ENCODE measurements at places on chromosomes 7 and 10.

DNA sequence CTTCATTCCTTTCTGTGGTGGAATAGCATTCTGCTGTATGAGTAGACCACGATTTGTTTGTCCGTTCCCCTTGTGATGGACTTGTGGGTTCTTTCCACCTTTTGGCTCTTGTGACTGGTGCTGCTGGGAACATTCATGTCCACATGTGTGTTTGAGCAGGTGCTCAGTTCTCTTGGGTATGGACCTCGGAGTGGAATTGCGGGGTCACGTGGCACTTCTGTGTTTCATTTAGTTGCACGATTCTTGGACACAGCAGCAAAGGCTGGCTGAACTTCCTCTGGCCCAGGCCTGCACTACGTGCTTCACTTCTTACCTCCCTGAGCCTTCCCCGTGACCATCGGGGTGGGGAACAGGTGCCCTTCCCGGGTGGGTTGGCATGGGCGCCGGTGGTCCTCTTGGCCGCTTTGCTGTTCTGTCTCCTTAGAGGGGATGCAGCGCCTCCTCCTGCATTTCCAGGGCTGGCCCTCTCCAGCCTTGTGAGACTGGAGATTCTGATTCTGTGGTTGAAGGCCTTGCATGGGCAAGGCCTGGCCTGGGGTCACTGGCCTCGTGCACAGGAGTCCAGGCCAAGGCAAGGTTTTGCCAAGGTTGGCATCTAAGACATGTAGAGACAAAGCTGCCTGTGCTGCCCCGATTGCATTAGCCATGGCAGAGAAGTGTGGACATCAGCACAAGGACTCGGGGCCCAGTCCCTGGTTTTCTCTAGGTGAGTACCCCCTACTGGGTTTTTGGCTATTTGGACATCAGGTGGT lies 25.1 kb downstream of the DOCK1 start:
- DNase-seq: no peak

- DNase-seq: no peak
Observed at GRCh38 chr7:46450886-46451285, 529.8 kb upstream of the IGFBP3 start.

GRCh38 chr7:11212816-11213215 lies 239.1 kb downstream of the PHF14 start:
- DNase-seq: no peak

DNA sequence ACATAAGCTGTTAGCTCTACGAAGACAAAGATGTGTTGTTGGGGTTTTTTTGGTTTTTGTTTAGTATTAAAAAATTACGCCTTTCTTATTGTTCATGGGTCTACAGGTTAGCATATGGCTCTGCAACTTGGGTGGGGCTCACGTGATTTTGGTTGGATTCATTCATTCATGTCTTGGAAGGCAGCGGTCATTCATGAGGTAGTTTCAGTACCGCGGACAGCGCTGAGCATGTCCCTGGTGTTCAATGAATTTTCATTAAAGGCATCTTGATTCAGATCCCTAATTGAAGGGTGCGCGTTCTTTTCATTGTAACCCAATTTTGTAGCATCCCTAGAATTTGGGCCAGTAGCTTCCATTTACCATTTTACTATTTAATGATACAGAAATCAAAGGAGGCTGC lies 42.9 kb upstream of the TCERG1L start:
- no peak for DNase-seq

DNA sequence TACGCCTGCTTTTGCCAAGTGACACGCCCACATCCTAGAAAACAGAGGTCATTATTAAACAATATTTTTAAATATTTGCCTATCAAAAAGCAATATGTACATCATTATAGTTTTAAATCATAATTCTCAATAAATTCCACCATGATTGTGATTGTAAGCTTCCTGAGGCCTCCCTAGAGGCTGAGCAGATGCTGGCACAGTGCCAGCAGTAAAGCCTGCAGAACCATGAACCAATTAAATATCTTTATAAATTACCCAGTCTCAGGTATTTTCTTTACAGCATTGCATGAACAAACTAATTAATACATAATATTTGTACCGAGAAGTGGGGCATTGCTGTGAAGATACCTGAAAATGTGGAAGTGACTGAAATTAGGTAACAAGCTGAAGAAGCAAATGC lies 174.7 kb upstream of the TMEM196 start:
- no peak for DNase-seq

GRCh38 chr7:2175091-2175490 lies 57.7 kb downstream of the MAD1L1 start:
- no peak for DNase-seq

DNA sequence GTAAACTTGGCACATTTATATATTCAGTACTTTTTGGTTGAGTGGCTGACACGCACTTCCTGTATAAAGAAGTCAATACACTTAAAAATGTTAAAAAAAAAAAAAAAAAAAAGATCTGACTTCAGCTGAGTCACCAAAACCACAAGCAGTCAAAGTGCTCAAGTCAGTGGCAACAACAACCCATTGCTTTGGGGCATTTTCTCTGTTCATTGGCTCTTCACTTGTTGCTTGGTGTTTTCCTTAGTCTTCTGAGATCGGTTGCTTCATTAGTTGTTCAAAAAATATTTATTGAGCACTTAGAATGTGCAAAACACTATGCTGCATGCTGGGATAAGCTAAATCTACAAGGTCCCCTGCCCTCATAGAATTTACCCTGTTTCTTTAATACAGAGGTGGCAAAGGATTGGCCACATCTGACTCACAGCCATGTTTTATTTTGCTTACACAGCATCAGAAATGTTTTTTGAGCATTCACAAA lies 63.7 kb downstream of the ZNRF2 start:
- DNase-seq: peak; percentile 67

- no peak for DNase-seq
Observed at GRCh38 chr10:102476466-102477141, 25.3 kb upstream of the C10orf95 start.

DNA sequence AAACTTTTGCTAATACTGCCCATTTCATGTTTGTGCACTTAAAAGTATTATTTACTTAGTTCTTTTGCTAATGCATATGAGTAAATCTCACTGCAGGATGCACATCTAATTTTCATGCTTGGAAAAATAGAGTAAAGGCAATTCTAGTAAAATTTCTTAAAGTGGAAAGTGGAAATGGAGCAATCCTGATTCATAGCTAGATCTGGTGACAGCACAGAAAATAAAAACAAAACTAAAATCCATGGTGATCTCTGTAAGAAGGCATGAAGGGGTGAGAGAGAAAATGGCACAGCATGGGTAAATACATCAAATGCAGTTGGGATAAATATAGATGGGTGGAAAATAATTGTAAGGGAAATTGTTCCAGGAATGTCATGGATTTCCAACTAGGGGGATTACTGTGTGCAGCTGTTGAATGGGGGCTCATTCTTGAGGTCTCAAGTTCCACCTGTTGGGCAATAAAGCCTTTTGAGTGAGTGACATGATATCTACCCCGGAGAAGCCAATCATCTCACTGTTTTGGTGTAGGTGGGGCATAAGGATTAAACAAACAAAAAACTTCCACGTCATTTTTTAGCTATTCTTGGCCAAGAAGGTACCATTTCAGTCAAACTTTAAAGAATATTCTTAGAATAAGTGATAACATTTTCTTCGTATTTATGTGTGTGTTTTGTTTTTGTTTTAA lies 1.7 kb upstream of the MCU start:
- no peak for DNase-seq

GRCh38 chr10:94680544-94680943 lies 3.0 kb upstream of the CYP2C18 start:
- no peak for DNase-seq

GRCh38 chr7:94314413-94315410 lies 80.0 kb upstream of the COL1A2 start:
- DNase-seq: no peak

GRCh38 chr7:113078331-113078730 lies 8.3 kb downstream of the GPR85 start:
- no peak for DNase-seq

GRCh38 chr10:104612571-104613205 lies 28.4 kb upstream of the SORCS3 start:
- DNase-seq: no peak

DNA sequence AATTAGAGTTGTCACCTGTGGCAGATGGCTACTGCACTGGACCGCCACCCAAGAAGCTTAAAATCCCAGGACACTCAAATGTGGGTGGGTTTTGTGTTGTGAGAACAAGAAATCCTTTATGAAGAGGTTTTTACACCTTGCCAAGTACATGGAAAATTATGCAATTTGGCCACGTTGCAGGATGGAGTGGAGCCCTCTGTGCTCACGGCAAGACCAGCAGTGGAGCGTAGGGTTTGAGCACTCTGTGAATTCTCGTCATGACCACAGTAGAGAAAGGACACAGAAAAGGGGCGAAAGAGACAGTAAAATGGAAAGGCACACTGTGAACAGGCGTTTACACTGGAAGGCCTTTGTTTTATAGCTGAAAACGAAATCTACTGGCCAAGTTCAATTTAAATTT lies 222.6 kb downstream of the ADARB2 start:
- no peak for DNase-seq

DNA sequence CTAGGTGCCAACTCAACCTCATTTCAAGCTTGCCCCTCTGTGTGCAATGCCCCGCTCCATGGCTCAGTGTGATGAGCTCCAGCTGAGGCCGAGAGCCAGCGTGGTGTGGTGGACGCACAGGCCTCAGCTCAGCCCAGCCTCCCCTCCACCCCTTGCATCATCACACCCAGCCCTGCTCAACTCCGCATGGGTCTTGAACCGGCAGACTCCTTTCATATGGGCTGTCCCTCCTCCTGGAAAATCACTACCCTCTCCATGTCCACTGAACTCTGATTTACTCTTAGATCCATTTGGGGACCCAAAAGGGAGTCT lies 16.6 kb upstream of the SLC18A3 start:
- DNase-seq: no peak

DNA sequence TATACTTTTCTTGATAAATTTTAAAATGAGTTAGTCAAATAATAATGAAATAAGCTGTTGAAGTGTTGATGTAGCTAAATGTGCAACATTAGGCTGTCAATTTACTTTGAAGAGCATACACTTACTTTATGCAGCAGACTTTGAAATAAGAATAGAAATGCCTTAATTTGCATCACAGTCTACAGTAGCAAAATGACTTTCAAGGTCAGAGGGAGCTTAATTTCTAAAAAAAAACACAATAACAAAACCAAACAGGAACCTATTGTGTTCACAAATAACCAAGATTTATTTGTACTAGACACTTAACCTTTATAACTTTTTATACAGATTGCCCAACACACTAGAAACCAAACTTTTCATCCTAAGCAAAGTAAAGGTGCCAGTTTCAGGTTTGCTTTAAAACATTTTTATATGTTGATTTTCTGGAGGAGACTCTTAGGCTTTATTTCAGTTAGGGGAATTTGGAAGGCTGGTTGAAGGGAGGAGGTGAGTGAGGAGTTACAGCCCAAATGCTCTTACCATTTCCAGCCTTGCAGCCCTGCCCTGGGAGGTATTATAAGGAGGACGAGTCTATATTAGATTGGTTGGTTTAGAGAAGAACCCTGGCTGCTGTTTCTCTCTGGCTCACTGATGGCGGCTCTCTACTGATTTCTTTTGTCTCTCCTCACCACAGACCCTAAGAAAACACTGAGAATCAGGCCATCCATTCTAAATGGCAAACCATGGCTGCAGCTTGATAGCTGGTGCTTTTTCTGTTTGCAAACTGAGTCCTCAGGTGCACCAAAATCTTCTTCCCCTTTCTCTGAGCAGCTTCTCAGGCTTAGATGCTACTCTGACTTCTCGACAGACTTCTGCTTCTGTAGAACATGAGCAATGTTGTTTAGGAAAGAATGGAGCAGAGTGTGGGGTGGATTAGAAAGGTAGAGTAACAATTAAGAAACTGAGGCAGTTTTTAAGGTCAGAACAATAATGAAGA lies 55.2 kb upstream of the RPA3 start:
- DNase-seq: no peak

- no peak for DNase-seq
Observed at GRCh38 chr7:126495001-126495400, 757.7 kb downstream of the GRM8 start.

- DNase-seq: no peak
Observed at GRCh38 chr10:98370831-98371820, 43.9 kb downstream of the PYROXD2 start.

DNA sequence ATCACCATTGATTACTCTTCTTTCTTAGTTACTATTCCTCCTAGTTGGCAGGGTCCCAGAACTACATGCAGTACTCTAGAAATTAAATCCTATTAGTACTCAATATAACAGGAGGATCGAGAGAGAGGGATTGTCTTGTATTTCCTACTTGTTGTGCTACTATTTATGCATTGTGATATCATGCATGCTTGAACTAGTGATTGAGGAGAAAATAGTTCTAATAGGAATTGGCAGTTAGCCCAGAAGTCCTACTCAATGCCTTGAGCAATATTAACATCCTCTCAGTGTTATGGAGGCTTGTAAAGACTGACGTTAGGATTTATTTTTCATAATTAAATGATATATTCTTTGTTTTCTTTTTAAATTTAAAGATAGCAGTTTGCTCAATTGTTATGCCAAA lies 67.4 kb downstream of the FOXP2 start:
- no peak for DNase-seq

- DNase-seq: no peak
Observed at GRCh38 chr7:36406156-36406555, 16.5 kb downstream of the ANLN start.

DNA sequence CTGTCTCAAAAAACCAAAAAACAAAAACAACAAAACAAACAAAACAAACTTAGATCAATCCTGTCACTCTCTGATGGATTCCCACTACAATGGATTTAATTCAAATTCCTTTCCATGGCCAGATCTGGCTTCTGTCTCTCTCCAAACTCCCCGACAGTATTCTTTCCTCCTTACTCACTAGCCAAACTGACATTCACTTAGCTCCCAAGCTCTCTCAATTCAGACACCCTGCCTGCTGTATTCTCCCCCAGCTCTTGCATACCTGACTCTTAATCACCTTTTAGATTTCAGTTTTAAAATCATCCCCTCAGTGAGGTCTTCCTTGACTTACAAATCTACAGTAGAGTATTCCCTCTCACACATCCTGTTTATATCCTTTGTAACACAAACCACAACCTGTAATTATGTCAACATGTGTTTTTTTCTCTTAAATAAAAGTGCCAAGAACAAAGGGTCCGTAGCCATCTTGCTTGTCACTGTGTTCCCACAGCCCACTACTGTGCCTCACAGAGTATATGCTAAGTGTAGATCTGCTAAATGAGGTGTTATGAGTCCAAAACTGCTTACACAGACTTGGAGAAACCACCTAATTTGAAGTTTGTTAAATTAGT lies 14.4 kb downstream of the HERPUD2 start:
- no peak for DNase-seq

- DNase-seq: no peak
Observed at GRCh38 chr7:88200789-88201188, 19.0 kb downstream of the SRI start.

- no peak for DNase-seq
Observed at GRCh38 chr7:141573511-141573910, 22.3 kb downstream of the AGK start.
